ENCODE measurements at places on chromosomes 3 and 15.
A peak's percentile ranks its signal among the peaks of the same experiment; 100 is the strongest.

DNA sequence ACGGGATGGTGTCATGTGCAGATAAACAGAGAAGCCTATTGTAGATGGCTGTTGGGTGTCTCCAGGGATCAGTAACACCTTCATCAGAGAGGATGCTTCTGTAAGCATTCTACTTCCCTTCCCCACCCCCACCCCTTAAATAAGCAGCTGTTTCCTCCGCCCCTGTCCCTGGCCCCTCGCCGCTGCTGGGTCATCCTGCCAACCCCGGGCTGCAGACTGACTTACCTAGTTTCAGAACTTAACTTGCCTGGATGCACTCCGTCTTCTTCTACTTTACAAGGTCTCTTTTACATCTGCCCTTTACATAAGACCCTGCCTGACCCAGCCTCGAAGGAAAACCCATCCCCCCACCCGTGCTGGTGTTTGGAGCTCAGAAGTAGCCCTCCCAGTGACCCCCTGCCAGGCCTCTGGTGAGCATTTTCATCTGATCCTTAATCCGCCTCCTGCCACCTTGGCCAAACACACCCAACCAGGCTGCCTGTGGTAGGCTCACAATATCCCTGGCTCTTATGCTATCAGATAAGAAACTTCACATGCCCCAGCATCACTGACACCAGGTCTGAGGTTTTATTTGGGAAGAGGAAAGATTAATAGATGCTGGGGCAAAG is 103.0 kb upstream of the HES1 start:
- DNase-seq: no peak

DNA sequence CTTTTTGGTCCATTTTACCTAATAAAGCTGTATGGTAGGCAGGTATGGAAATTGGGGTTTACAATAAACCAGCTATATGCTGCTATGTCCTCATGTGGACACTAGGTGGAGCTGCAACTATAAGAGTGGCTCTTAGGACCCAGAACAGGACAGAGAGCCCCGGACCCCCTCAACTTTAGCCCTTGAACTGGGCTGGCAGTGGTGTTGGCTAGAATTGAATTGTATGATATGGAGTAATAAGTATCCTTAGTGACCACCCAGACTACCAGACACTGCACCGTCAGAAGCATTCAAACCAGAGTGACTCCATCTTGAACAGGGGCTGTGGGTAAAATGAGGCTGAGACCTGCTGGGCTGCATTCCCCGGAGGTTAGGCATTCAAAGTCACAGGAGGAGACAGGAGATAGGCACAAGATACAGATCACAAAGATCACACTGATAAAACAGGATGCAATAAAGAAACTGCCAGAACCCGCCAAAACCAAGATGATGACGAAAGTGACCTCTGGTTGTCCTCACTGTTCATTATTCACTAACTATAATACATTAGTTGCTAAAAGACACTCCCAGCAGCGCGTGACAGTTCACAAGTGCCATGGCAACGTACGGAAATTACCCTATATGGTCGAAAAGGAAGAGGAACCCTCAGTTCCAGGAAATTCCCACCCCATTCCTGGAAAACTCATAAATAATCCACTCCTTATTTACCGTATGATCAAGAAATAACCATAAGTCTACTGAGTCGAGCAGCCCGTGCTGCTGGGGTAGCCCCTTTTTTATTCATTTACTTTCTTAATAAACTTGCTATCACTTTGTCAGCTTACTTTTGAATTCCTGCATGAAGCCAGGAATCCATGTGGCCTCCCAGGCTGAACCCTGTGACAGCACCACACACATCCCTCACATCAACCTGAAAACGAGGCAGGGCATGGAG is 68.7 kb upstream of the BLM start:
- peak; percentile 83 for DNase-seq

GRCh38 chr3:118932822-118933558 is 101.7 kb downstream of the IGSF11 start:
- no peak for DNase-seq

- DNase-seq: no peak
Observed at GRCh38 chr3:52321481-52321880, 5.4 kb downstream of the DNAH1 start.

GRCh38 chr3:194961571-194961970 is 275.9 kb downstream of the FAM43A start:
- no peak for DNase-seq

- peak; percentile 24 for DNase-seq
Observed at GRCh38 chr3:94162700-94163099, 99.8 kb downstream of the NSUN3 start.

- DNase-seq: no peak
Observed at GRCh38 chr3:45010811-45011333, 15.2 kb upstream of the CLEC3B start.

- DNase-seq: no peak
Observed at GRCh38 chr3:170724599-170725280, 138.9 kb upstream of the SLC7A14 start.

DNA sequence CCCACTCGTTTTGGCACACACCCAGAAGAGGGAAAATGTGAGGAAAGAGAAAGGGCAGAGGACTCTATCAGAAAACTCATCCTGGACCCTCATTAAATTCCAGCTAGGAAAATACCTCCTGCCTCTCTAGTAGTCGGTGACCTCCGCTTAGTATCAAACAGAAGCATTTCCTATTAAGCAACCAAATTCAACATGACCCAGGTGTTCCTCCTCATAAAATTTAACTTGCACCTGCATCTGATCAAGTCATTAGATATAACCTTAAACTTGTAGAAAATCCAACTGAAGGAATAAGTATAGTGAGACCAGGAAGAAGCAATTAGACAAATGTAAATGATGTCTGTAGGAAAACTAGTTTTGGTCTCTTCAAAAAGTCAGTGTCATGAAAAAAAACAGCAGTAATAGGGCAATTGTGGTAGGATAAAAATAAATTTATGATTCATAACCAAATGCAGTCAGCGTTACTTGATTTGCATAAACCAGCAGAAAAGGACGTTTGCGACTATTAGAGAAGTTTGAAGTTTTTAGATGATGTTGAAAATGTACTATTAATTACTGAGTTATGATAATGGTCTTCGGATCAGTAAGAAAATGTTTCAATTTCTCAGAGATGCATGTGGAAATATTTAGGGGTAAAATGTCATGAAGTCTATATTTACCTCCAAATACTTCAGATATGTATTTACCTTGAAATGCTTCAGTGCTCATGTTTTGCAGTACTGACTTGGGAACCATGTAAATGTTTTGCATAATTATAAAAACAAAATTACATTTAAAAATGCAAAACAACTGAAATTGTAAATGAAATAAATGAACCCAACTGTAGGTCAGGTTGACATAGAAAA is 44.6 kb downstream of the LDHAL6B start:
- DNase-seq: no peak

DNA sequence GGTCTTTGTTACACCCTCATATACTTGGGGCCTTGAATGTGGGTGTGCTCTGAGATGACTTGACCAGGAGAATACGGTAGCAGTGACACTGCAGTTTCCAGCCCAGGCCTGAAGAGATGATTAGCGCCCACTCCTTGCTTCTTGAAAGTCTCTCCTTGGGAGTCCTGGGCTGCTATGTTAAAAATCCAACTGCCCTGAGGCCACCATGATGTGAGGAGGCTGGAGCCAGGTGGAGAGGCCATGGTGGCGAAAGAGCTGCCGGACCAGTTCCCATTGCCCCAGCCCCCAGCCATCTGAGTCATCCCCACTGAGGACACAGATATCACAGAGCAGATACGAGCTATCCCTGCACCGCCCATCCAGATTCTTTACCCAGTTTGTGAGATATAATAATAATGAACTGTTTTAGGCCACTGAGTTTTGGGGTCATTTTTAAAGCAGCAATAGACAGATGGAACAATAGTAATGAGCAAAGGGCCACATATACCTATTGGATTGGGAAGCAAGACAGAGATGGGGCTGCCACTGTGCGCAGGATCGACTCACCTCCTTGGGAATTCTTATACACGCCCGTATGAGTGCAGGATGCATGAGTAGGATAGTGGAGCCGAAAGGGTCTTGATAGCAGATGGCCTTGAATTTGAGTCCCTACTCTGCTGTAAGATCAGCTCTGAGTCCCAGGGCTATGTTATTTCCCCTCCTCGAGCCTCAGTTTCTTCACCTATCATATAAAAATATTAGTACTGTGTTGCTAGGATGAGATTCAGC is 12.1 kb upstream of the GATA2 start:
- no peak for DNase-seq

DNA sequence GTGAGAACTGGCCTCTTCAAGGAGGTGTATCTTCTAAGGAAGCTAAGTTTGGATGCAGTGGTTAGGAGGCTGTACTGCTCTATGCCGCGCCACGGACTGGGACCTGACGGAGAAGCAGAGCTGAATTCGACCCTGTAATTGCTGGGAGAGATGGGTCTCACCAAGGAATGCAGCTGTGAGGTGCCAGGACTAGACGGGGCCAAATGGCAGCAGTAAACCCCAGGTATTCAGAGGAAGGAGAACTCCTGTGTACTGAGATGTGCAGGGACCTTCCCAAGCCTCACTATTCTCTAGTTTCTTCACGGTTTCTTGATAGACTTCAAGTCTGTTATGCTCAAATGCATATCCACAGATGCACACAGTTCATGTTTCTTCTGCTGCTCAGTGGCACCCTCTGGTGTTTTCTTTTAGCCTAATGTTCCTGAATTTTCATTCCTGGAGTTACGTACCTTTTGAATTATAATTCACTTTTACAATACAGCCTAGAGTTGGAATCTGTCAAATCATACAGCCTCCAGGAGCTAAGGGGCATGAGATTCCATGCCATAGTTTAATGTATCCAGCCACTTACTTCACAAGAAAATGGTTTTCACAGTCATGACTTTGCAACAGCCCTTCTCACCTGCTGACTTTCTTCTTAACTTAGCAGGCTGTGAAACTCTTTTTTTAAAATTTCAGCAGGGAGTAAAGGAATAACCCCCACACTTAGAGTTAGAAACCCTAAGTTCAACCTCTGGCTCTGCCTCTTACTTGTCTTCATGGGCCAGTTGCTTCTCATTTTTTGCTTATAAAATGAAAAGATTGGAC is 61.8 kb downstream of the GLDN start:
- DNase-seq: peak; percentile 57

DNA sequence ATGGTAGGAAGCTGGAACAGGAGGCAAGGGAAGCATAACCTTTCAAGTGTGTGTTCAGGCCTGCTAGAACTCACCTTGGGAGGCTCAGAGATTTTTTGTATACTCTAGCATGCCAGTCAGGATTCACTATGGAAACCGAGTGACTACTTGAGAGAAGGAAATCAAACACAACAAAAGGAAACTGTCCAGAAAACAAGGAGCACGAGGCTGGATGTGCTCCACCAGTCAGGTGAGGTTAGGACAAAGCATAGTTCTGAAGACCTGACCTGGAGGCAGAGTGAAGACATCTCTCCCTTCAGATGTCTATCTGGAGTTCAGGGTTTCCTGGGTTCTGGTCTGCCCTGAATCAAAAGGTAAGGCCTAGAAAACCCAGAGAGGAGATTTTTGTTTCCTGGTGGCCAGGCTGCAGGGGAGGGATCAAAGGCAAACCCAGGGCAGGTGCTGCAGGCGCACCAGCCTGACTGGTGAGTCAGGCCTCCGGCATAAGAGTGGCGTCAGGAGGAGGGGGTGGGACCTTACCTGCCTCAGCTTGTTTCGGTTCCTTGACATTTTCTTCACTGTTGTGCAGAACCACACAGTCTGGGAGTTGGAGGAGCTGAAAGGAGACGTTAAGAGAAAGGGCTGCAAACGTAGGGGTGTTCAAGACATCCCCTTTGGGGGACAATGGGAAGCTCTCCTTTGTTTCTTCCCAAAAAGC is 52.2 kb upstream of the OSBPL11 start:
- peak; percentile 78 for DNase-seq

- DNase-seq: no peak
Observed at GRCh38 chr3:4478261-4478660, 11.2 kb upstream of the SUMF1 start.

DNA sequence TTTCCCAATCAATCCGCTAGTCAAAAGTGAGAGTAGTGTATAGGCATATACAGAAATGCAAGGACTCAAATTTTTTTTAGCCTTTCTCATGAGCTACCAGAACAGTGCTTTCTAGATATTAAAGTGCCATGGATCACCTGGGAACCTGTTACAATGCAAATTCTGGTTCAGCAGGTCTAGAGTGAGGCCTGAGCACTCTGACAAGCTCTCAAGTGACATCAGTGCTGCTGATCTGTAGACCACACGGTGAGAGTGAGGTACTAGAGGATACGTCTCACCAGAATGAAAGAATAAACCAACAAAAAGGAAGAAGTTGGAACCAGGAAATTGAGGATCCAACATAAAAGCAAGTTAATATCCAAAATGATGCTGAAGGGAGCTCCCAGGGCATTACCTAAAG is 16.0 kb upstream of the PLA2G4D start:
- DNase-seq: no peak

DNA sequence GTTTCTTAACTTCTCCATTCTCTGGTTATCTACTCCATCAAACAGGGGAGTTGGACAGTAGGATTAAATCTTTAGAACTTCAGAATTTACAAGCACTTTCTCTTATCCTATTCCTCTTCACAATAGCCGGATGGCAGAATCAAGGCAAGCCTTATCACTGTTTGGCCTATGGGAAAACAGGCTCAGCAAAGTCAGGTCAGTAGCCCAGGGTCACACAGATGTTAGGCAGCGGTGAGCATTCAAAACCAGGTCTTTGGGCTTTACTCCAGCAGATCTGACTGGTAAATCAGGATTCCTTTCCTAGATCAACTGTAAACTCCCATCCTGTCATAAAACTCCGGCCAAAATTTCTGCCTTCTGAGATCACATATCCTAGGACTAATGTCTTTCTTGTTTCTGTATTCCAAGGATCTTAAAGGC is 258.4 kb downstream of the OPA1 start:
- DNase-seq: no peak

- no peak for DNase-seq
Observed at GRCh38 chr3:28906561-28907310, 374.1 kb upstream of the RBMS3 start.

GRCh38 chr3:148289159-148289558 is 408.5 kb upstream of the AGTR1 start:
- DNase-seq: no peak

GRCh38 chr3:57787867-57788623 is 31.9 kb downstream of the SLMAP start:
- DNase-seq: no peak

Measured in hepatocyte (in vitro differentiated cells).